ENCODE measurements at places on chromosomes 7 and 10. TPM values are rescaled to one million over a fixed set of nuclear protein-coding genes. Genes with fewer than 3 reads are reported as not detected.

DNAH11 gene
- total RNA-seq = 0.14 TPM

CLDN3 gene
- total RNA-seq = 2.8 TPM

TMEM273 gene
- total RNA-seq = not detected

SLC29A3 gene
- total RNA-seq = 24.4 TPM

ERVW-1 gene
- not detected for total RNA-seq

CTAGE15 gene
- total RNA-seq = not detected

GHRHR gene
- not detected for total RNA-seq

ZNF804B gene
- not detected for total RNA-seq

STAG3 gene
- total RNA-seq = not detected

EBLN1 gene
- not detected for total RNA-seq

MSMB gene
- total RNA-seq = not detected

GPR15LG gene
- total RNA-seq = not detected

ELAPOR2 gene
- 0.10 TPM for total RNA-seq

SEMA3E gene
- 2.3 TPM for total RNA-seq

CLRN3 gene
- total RNA-seq = not detected

HOXA1 gene
- total RNA-seq = 3.1 TPM

GPRIN2 gene
- total RNA-seq = 32.7 TPM

PLAC9 gene
- total RNA-seq = not detected

ANKRD26 gene
- 2.2 TPM for total RNA-seq

LRRC17 gene
- not detected for total RNA-seq

Data from A549 treated with GW870086 at 1 μM for 4 hours (cell line).